ENCODE measurements at places on chromosomes 16 and 17.
A peak's percentile ranks its signal among the peaks of the same experiment; 100 is the strongest.

GRCh38 chr16:6125483-6126259, 1028.1 kb upstream of the EEF2KMT start:
- DNase-seq = no peak

DNA sequence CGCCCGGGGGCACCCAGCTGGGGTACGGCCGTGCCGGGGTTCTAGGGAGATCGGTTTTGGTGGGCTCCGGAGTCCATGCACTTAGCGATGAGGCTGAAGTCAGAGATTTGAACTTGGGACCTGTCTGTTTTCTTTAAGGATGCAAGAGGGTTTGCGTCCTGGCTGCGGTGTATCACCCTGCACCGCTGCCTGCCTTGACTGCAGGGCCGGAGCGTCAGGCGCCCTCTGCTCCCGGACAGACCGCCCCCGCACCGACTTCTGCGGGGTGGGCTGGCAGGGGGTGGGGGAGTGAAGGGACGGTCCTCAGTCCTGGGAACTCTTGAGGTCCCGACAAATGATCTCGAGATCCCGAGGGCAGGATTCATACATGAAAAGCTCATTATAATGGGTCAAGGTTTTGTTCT, 701 bp downstream of the PDP2 start:
- DNase-seq = no peak

DNA sequence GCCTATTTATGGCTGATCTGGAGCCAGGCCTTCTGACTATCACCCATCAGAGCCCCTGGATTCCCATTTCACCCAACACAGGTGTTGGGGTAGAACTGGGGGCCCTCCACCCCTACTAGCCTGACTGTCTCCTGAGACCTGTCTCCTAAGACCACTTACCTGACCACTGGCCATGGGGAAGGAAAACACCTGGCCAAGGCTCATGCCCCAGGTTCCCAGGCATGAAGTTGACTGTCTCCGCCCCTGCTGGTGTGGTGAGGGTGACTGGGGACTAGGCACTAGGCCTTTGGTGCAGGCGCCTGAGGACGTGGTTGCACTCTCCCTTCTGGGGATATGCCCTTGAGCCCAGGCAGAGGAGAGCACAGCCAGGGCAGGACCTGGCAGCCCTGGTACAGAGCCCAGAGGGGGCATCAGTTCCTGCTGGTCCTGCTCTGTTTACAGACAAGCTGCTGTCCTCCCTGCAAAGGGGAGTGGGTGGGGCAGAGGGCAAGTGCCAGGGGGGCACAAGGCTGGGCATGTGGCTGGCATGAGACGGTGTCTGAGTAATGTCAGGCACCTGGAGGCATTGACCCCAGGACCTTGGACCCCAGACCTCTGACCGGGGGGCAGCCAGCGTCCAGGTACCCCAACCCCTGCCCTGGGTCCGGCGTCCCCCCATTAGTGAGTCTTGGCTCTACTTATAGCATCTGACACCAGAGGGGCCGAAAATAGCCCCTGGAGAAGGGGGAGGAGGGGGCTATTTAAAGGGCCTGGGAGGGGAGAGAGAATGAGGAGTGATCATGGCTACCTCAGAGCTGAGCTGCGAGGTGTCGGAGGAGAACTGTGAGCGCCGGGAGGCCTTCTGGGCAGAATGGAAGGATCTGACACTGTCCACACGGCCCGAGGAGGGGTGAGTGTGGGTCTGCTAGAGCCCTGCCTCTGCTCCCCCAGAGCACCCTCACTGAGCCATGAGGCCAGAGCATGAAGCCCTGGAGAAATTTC, at the start of gene TCAP:
TSS of gene TCAP (plus strand) at position 769 of the 981 bp plus-strand sequence. CDS start at position 780, 11 bp downstream.
- DNase-seq = no peak

DNA sequence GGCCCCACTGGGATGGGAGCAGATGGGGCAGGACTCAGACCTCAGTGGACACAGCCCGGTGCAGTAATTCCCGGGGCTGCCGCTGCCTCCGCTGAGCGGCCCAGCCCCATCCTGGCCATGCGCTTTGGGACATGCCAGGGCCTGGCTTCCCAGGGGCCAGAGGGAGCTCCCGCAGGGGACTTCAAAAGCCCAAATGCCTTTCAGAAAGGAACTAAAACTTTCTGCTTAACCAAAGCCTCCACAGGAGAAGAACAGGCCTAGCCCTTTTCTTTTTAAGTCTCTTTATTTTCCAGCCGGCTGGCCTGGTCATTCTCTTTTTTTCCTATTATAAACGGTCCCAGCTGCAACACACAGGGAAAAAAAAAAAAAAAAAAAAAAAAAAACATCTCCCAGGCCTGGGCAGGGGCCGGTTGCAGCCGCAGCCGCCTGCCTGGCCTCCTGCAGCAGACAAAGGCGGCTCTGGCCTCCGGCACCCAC, 10.7 kb upstream of the ZNF423 start:
- DNase-seq = no peak

GRCh38 chr16:78900044-78900811, 700.3 kb downstream of the MAF start:
- DNase-seq = no peak

DNA sequence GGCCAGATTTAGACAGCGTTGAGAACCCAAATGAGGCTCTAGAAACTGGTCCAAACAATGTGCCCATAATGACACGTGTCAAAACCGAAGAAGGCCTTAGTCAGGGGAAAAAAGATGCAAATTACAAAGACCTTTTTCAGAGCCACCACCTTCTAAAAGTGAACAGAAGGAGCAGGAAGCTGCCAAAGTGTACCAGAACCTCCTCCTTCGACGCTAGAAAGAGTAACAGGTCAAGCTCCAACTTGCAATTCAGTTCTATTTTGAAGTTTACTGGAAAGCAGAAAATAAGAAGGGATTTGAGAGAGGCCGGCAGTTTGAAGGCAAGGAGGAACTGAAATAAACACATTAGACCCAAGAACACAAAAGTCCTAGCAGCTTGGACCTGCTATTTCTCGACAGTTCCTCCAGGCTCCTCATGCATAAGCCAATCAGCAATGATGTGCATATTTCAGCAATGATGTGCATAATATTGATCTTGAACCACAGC, 61.8 kb downstream of the XYLT1 start:
- no peak for DNase-seq

DNA sequence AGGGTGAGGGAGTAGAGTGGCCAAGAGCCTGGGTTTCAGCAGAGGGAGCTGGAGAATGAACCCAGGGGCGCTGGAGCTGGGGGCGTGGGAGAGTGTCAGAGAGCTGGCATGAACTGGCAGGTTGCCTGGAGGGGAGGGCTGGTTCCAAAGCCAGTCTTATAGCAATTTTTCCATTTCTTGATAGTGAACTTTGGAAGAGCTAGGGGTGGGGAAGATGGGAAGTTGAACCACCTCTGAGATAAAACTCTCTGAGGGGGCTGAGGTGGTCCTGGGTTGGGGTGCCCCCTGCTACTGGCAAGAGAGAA, 36.9 kb downstream of the ADGRG5 start:
- no peak for DNase-seq

- no peak for DNase-seq
Measured at GRCh38 chr16:26598061-26598460, 468.7 kb upstream of the C16orf82 start.

DNA sequence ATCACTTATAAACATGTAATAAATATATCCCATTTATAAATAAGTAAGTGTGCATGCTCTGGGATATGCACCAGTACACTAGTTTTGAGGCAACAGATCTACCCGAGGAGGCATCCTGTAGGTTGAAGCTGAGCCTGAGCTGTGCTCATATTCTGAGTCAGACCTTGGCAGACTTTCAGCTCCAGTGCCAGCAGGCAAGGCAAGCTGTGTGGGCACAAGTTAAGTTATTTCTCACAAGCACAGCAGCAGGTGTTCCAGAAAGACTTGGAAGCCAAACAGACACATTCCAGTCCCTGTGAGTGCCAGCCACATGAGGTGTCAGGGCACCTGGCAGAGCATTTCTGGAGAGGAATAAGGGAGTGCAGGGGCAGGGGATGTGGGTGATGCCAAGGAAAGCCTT, 1.3 kb upstream of the CLEC19A start:
- DNase-seq = no peak

- DNase-seq = no peak
Measured at GRCh38 chr17:49993423-49994060, 1.5 kb downstream of the DLX3 start.

DNA sequence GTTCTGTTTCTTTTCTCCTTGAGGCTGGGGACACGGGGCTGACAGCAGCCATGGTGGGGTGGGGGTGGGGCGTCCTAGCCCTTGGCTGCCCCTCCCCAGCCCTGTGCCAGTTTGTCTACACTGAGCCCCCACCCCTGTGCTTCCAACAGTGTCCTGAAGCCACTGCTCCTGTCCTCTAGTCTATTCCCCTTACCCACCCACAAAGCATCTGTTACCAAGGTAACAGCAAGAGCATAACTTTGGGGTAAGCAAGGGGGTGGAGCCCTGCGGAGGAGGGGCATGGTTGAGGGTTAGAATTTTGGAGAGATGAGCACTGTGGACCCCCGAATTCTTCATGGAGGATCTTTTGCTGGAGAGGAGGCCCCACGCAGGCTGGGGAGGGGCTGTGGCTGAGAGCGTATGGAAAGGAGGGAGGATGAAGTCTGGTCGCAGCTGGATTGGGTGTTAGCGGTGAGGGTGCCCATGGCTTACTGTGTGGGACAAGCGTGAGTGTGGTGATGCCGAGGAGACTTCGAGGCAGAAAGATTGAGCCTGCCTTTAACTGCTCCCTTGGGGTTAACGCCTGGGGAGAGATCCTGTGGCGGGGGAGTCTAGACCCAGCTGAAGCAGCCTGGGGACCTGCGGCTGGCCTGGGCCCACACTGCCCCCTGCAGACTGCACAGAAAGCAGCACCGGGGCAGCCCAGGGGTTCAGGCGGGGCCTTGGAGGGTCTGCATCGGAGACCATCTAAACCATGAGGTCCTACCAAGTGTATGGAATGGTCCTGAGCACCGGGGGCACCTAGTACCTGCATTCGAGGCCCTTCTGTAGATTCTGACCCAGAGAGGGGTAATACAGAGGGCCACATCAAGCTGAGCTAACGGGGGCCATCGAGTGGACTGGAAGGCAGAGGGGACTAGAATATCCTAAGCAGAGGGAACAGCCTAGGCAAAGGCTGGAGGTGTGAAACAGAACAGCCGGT, 6.1 kb upstream of the STAC2 start:
- no peak for DNase-seq

DNA sequence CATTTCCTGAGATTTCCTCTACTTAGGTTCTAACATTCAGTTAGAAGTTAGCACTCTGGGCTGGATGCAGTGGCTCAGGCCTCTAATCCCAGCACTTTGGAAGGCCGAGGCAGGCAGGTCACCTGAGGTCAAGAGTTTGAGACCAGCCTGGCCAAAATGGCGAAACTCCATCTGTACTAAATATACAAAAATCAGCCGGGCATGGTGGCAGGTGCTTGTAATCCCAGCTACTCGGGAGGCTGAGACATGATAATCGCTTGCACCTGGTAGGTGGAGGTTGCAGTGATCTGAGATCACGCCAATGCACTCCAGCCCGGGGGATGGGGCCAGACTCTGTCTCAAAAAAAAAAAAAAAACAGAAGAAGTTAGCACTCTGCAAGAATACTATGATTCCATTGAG, 1430.9 kb downstream of the CDH11 start:
- DNase-seq = no peak

DNA sequence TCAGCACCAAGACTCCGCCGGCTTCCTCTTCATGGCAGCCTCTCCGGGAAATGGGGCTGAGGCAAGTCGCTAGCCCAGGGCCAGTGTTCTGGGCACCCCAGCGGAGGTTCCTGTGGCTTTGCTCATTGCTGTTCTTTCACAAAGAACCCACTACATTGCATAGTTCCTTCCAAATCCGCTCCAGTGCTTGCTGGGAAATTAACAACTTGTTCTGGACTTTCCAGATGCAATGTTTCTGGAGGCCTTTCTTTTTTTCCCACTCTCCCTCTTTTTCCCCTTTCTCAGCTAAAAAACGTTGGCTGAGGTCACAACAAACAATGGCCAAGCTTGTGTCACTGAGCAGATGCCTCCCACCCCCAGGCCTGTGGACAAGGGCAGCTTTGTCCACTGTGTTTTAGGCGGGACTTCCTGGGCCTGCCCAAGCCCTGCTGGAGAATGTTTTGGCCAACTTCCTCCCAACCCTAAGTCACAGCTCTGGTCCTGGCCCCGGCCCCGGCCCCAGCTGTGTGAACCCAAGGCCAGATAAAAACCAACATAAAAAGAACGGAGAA, 131.5 kb upstream of the RCVRN start:
- peak; percentile 93 for DNase-seq

DNA sequence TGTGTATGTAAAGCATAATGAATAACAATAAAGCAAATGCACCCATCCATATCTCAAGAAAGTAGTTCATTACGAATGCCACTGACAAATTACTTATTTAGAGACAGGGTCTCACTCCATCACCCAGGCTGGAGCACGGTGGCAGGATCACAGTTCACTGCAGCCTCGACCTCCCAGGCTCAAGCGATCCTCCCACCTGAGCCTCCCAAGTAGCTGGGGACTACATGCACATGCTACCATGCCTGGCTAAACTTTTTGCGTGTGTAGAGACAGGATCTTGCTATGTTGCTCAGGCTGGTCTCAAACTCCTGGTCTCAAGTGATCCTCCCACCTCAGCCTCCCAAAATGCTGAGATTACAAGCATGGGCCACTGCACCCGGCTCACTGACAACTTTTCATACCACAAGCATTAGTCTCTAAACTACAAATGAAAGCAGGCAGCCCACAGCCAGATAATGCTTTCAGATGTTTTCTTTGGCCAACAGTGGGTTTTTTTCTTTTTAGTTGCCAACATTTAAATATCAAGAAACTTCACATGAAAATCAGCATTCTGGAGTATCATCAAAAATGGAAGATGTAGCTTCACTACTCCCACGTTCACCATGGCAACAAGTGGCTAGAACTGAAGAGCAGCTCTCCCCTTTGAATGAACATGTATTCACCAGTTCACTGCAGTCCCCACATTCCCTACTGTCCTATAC, 7.7 kb downstream of the ARHGAP17 start:
- DNase-seq = no peak

DNA sequence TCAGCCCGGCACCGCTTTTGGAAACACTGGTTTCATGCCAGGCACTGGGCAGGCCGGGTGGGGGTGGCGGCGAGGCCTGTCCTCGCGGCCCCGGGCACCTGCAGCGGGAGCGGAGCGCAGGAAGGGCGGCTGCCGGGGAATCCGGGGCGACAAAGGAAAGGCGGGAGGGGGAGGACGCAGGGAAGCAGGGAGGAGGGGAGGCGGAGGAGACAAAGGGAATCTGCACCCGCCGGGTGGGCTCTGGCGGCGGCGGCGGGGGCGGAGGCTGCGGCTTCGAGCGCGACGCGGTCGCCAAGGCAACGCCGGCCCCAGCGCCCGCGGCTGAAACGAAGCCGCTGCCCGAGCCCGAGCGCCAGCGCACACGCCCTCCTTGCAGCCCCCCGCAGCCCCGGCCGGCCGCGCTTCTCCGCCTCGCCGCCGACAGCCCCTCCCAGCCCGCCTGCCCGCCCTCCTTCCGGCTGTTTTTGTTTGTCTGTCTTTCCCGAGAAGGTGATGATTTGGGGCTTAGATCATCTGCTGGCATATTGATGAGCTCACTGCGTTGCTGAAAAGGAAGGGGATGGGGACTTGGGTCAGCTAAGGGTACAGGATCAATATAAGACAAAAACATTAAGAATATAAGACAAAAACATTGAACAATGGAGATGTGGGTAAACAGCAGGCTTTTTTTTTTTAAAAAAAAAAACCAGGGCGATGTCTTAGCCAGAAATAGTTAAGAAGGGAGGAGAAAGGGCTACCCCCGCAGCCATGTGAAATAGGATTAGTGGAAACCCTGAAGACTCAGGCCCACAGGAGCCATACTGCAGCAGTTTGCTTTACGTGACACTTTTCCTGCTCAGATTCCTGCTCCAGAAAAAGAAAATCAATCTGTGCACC, 32.7 kb downstream of the CDK5R1 start:
- DNase-seq = peak; percentile 6
